B cell (primary cell): ENCODE measurements at places on chromosomes 11 and 22.

GRCh38 chr11:96783311-96783710 is 393.5 kb downstream of the JRKL start:
- no peak for DNase-seq

- no peak for DNase-seq
These were observed 4.3 kb downstream of the SF3B2 start for GRCh38 chr11:66056501-66056900.

DNA sequence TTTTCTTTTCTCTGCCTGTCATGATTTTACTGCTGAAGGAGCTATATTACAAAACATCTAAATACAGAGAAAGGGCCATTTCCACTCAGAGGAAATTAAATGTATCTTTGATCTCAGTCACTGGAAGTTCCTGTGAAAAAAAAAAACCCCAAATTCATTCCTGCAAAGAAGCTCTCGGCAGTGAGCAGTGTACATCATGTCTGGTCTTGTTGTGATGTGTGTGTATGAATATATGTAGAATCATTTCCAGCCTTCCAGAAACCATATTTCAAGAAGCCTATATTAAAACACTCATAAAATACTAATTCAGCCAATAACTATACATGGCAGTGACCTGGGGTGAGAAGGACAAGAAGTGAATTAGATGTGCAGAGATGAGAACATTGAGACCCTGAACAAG is 393.2 kb upstream of the TENM4 start:
- no peak for DNase-seq

DNA sequence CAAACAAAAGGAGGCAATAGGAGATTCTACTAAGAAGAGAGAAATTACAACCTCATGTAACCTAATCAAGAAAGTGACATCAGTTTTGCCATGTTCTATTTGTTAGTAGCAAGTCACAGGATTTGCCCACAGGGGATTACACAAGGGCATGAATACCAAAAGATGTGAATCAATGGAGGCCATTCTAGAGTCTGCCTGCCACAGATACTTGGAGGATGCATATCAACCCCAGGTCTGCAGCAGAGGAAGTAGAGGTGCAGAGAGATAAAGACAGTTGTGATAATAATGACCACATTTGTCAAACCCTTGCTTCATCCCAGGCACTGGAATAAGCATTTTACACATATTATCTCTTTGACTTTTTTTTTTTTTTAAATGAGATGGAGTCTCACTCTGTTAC is 2.4 kb upstream of the ASCC2 start:
- no peak for DNase-seq

- no peak for DNase-seq
These were observed at the start of gene ASCL2 for GRCh38 chr11:2270322-2271076. Gene ASCL2, minus strand, starts transcription at chr11:2270588. Its CDS starts 256 bp downstream, at chr11:2270332.
